Kidney (tissue), 22 donors: ENCODE measurements at places on chromosomes 7 and 10.

GRCh38 chr7:121544726-121545125 is 148.6 kb upstream of the FAM3C start:
- peak; percentile 56 for DNase-seq

GRCh38 chr10:4353059-4353655 is 472.9 kb upstream of the AKR1E2 start:
- DNase-seq = no peak

- no peak for DNase-seq
Observed at GRCh38 chr7:16914771-16915170, 33.0 kb upstream of the AGR3 start.

- DNase-seq = no peak
Observed at GRCh38 chr10:124875596-124875995, 66.3 kb upstream of the ZRANB1 start.

DNA sequence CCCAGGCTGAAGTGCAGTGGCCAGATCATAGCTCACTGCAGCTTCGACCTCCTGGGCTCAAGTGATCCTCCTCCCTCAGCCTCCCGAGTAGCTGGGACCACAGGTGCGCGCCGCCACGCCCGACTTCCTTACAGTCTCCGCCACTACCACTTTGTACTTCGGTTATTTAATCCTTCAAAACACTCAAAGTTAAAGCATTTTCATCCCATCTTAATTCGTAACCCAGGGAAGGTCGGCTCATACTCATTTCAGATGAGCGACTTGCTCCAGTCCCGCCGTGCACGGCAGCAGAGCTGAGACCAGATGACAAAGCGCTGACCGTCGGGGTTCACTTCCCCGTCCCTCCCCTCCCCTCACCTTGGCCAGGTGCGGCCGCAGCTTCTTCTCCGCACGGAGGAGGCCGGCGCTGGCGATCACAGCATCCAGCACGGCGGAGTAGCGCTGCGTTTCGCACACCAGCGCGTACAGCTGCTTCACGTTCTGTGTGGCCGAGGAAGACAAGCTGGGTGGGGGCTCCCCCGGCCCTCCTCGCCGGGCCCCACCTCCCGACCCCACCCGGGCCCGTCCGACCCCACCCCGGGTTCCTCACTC is 457 bp downstream of the NSUN5 start:
- DNase-seq = no peak

- no peak for DNase-seq
Observed at GRCh38 chr10:12418000-12418399, 68.7 kb downstream of the CAMK1D start.

GRCh38 chr10:77637532-77638320 is at the start of gene KCNMA1:
Gene KCNMA1, minus strand, starts transcription at chr10:77637808.
- no peak for DNase-seq

- no peak for DNase-seq
Observed at GRCh38 chr7:155038335-155038734, 31.8 kb upstream of the HTR5A start.

DNA sequence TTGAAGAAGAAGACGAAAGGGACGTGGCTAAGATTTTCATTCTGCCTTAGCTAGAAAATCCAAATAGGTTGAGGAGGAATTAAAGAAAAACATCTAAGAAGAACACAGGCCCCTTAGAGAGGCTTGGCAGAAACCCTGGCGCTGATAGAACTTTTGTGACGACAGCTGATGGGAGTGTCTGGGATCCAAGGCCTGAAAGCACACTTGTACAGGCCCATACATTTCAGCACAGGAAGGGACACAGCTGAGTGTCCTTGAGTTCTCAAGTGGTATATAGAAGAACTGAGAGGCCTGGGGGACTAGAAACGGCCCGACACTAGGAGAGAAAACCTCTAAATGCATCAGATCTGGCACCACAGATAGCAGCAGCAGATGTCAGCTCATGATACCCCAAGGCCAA is 39.5 kb downstream of the PRPS1L1 start:
- DNase-seq = no peak

GRCh38 chr10:90344226-90344625 is 513.6 kb downstream of the HTR7 start:
- DNase-seq = no peak

GRCh38 chr10:84423719-84424118 is 95.3 kb downstream of the CCSER2 start:
- no peak for DNase-seq

GRCh38 chr10:112583236-112583939 is 136.4 kb downstream of the VTI1A start:
- no peak for DNase-seq

GRCh38 chr7:30920584-30921539 is 9.2 kb downstream of the AQP1 start:
- DNase-seq = no peak

DNA sequence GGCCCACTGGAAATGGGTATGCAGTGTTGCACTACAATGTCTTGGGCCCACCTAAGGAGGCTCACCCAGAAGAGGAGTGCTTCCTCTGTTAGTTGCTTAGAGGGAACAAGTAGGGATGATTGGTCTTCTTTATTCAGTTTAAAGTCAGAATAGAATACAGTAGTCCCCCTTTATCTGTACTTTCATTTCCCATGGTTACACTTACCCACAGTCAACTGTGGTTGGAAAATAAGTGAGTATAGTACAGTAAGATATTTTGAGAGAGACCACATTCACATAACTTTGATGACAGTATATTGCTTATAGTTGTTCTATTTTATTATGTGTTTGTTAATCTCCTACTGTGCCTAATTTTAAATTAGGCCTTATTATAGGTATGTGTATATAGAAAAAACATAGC is 151.4 kb downstream of the COL28A1 start:
- no peak for DNase-seq

GRCh38 chr7:39367943-39368342 is 198.3 kb upstream of the YAE1 start:
- DNase-seq = no peak

GRCh38 chr7:46432708-46433107 is 511.6 kb upstream of the IGFBP3 start:
- no peak for DNase-seq

- DNase-seq = no peak
Observed at GRCh38 chr7:99129001-99129400, 14.9 kb downstream of the SMURF1 start.

GRCh38 chr7:42745357-42746059 is 166.4 kb downstream of the C7orf25 start:
- no peak for DNase-seq

- peak; percentile 67 for DNase-seq
Observed at GRCh38 chr7:151069841-151070573, 10.6 kb downstream of the FASTK start.

GRCh38 chr10:117547016-117547715 is 4.6 kb downstream of the EMX2 start:
- DNase-seq = peak; percentile 39

GRCh38 chr7:299169-299568 is 9.2 kb downstream of the FOXL3 start:
- DNase-seq = peak; percentile 70

- DNase-seq = peak; percentile 42
Observed at GRCh38 chr10:33869028-33869427, 534.6 kb upstream of the NRP1 start.

GRCh38 chr10:72364239-72364777 is 9.6 kb upstream of the DNAJB12 start:
- DNase-seq = peak; percentile 94
